Uterus (tissue), 4 donors: ENCODE measurements at places on chromosomes 6 and 20.
A peak's percentile ranks its signal among the peaks of the same experiment; 100 is the strongest.

DNA sequence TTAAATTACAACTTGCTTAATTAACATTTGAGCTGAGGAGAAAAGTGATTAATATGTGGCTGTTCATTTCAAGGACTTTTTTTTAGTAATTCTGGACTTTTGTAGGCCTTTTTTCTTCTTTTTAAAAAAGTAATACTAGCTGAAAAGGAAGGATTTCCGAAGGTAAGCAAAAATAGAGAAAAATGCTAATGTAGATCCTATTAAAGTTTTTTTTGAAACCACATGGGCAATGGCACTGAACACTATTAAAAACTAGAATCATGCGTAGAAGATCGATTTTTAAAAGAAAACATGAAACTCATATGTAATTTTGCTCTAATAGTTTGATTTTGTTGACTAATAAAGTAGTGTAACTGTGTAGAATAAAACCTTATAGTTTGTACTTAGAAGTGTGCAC, 2.4 kb downstream of the BAG2 start:
- no peak for DNase-seq
- H3K27ac ChIP-seq, result peak overlapping the region; percentile 98
- H3K4me1 ChIP-seq, result no peaks in the 10 kb centered on the region
- H3K4me3 ChIP-seq, result peak overlapping the region; percentile 55
- H3K27me3 ChIP-seq, result no peaks in the 10 kb centered on the region
- H3K36me3 ChIP-seq, result no peaks in the 10 kb centered on the region

GRCh38 chr6:43391440-43392031, 22.1 kb upstream of the ZNF318 start:
- no peak overlapping the region for H3K27ac ChIP-seq
- no peaks in the 10 kb centered on the region for H3K4me1 ChIP-seq
- no peak overlapping the region for H3K4me3 ChIP-seq
- H3K27me3 ChIP-seq, result no peaks in the 10 kb centered on the region

DNA sequence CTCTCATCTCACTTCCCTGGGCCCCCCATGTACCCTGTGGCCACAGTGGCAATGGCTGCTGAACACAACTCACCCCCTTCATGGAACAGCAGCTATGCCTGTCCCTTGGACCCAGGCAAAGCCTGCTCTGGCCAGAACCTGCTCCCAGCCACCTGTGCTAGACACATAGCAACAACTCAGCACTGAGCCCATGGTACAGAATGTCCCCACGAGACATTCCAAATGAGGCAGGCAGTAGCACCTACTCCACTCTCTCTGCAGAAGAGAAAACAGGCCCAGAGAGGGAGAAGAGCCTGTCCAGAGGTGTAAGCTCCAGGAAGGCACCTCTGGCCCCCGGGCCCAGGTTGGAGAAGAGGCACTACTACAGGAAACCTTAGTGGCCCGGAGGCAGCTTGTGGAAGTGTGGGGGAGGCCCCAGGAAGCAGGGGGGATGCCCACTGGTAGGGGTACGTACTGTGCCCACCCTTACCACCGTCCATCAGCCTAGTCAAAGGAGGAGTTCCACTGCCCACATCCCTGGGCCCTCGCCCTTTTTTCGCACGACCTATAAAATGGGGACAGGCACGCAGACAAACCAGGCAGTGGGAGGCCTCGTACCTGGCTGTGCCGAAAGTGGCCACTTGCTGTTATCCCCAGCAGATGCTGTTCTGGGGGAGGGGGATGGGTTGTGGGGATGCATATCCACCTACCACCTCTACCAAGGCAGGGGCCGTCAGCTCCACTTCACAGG, 97.2 kb downstream of the ASXL1 start:
- no peaks in the 10 kb centered on the region for H3K36me3 ChIP-seq
- H3K27me3 ChIP-seq, result no peaks in the 10 kb centered on the region
- H3K4me1 ChIP-seq, result peaks cover 10% of the 10 kb centered on the region
- H3K27ac ChIP-seq, result no peak overlapping the region

DNA sequence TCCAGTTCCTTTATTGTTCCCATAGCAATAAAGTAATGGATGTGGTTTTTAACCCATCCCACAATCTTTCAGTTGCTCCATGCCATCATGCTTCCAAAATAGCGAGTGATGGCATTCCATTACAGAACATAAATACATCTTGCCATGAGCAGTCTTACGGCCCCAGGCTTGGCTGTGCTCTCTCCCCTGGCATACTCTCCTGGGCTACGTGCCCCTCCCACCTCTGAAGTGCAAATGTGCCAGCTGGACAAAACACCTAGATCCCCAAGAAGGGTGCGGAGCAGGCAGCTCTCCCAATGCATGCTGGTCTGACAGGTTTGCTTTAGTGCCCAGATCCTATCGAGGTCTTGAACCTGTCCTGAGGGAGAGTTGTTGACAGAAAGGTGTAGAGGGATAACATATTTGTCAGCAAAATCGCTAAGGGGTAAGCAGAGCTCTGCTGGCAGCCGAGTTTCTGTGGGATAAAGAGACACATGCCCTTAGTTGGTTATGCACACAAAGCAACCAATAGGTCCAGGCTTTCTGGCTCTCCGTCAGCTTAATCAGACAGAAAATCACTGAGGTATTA, 43.9 kb upstream of the PAX1 start:
- H3K27me3 ChIP-seq, result no peaks in the 10 kb centered on the region
- no peak overlapping the region for H3K27ac ChIP-seq
- H3K4me3 ChIP-seq, result no peak overlapping the region

- H3K4me3 ChIP-seq, result peak overlapping the region; percentile 32
- H3K4me1 ChIP-seq, result no peaks in the 10 kb centered on the region
- H3K36me3 ChIP-seq, result no peaks in the 10 kb centered on the region
- H3K27ac ChIP-seq, result peak overlapping the region; percentile 31
- H3K27me3 ChIP-seq, result no peaks in the 10 kb centered on the region
Observed at GRCh38 chr6:52881996-52882841, 27.3 kb downstream of the GSTA3 start.

DNA sequence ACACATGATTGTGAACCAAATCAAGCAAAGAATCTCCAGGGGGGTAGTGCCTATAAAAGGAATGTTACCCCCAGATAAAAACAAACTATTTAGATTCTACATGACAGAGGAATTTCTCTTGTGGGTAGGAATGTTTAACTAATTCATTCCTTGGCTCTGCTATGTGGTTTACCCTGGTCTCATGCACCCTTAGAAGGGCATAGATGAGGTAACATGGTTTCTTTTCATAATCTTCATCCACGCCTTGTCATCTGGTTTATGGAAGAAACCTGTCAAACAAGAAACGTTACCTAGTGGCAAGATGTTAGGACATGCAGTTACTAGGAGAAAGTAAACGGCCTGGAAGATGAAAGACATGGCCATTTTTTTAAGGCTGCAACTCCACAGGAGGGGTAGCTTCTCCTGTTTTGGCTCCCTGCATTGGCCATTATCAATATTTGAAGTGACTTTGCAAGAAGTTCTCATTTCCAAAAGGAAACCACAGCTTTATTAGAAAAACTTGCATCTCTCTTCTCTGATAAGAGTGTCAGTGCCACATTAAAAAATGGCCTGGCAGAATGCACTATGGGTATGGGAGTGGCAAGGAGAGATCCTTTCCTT, 45.5 kb downstream of the STX11 start:
- H3K4me3 ChIP-seq, result no peak overlapping the region
- no peaks in the 10 kb centered on the region for H3K4me1 ChIP-seq
- H3K27me3 ChIP-seq, result no peaks in the 10 kb centered on the region
- H3K36me3 ChIP-seq, result no peaks in the 10 kb centered on the region

- H3K4me1 ChIP-seq, result no peaks in the 10 kb centered on the region
- H3K4me3 ChIP-seq, result no peak overlapping the region
- no peaks in the 10 kb centered on the region for H3K36me3 ChIP-seq
Observed at GRCh38 chr6:137093183-137094069, 48.7 kb upstream of the IL20RA start.

- H3K4me1 ChIP-seq, result no peaks in the 10 kb centered on the region
- H3K36me3 ChIP-seq, result no peaks in the 10 kb centered on the region
- no peak for DNase-seq
Observed at GRCh38 chr20:8545212-8545611, 413.1 kb downstream of the PLCB1 start.

GRCh38 chr6:70652216-70652615, 15.5 kb upstream of the SMAP1 start:
- no peak for DNase-seq
- H3K36me3 ChIP-seq, result no peaks in the 10 kb centered on the region
- no peak overlapping the region for H3K4me3 ChIP-seq
- H3K27ac ChIP-seq, result no peak overlapping the region
- H3K4me1 ChIP-seq, result no peaks in the 10 kb centered on the region
- H3K27me3 ChIP-seq, result no peaks in the 10 kb centered on the region

GRCh38 chr20:64238851-64239387, 16.6 kb upstream of the PCMTD2 start:
- no peaks in the 10 kb centered on the region for H3K36me3 ChIP-seq
- no peak overlapping the region for H3K4me3 ChIP-seq
- no peak for DNase-seq
- no peaks in the 10 kb centered on the region for H3K27me3 ChIP-seq

DNA sequence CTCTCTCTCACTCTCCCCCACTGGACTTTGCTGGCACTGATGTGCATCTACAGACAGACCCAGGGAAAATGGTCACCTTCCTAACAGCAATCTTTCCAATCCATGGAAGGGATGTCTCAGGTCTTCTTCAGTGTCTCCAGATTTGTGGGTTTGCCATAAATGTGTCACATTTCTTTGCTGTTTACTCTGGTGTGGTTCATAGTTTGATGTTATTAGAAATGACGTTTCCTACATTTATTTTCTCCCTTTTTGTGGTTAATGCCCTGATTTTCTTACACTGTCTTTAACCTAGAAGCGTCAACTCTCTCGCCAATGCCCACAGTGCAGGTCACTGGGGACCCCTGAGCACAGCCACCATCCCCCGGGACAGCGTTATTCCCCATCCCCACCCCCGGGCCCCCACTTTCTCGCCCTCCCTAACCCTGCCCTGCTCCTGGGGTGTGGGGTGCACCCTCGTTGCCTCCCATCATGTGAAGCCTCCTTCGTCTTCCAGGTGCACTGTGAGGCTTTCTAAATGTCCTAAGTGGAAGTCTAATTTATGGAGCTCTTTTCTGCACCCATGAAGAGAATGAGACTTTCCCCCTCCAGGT, 86.5 kb downstream of the YTHDF1 start:
- no peak for DNase-seq
- H3K27me3 ChIP-seq, result no peaks in the 10 kb centered on the region
- H3K4me3 ChIP-seq, result no peak overlapping the region

GRCh38 chr6:4668271-4669179, 107.7 kb upstream of the CDYL start:
- no peak overlapping the region for H3K4me3 ChIP-seq
- H3K27me3 ChIP-seq, result no peaks in the 10 kb centered on the region
- H3K36me3 ChIP-seq, result no peaks in the 10 kb centered on the region
- no peak for DNase-seq
- H3K27ac ChIP-seq, result no peak overlapping the region

DNA sequence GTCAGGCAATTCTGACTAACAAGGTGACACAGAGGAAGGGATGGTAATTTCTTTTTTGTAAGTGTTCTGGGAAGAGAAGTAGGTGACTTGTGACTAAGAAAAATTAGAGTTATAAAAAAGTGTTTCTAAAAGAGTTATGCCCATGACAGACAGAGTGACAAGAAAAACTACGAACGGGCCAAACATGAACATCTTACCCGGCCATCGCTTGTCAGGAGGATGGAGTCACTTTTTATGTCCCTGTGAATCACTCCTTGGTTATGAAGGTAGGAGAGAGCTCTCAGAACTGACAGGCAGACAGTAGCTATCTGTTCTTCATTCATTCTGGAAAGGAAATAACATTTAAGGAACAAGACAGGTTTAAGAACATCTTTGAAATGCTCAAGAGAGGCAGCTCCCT, 43.0 kb downstream of the LAMP5 start:
- DNase-seq, result no peak
- no peak overlapping the region for H3K4me3 ChIP-seq
- H3K36me3 ChIP-seq, result no peaks in the 10 kb centered on the region
- H3K27me3 ChIP-seq, result no peaks in the 10 kb centered on the region
- no peaks in the 10 kb centered on the region for H3K4me1 ChIP-seq

- H3K4me1 ChIP-seq, result no peaks in the 10 kb centered on the region
- H3K27me3 ChIP-seq, result no peaks in the 10 kb centered on the region
- no peaks in the 10 kb centered on the region for H3K36me3 ChIP-seq
- H3K27ac ChIP-seq, result no peak overlapping the region
- no peak for DNase-seq
Observed at GRCh38 chr20:7712661-7713060, 227.6 kb downstream of the HAO1 start.

GRCh38 chr6:72911463-72912155, 289.7 kb downstream of the KCNQ5 start:
- no peaks in the 10 kb centered on the region for H3K36me3 ChIP-seq
- no peaks in the 10 kb centered on the region for H3K27me3 ChIP-seq
- H3K4me3 ChIP-seq, result no peak overlapping the region
- DNase-seq, result no peak

- no peaks in the 10 kb centered on the region for H3K36me3 ChIP-seq
- peak overlapping the region; percentile 65 for H3K27ac ChIP-seq
Observed at GRCh38 chr6:107491760-107492660, 2.1 kb downstream of the SOBP start.

DNA sequence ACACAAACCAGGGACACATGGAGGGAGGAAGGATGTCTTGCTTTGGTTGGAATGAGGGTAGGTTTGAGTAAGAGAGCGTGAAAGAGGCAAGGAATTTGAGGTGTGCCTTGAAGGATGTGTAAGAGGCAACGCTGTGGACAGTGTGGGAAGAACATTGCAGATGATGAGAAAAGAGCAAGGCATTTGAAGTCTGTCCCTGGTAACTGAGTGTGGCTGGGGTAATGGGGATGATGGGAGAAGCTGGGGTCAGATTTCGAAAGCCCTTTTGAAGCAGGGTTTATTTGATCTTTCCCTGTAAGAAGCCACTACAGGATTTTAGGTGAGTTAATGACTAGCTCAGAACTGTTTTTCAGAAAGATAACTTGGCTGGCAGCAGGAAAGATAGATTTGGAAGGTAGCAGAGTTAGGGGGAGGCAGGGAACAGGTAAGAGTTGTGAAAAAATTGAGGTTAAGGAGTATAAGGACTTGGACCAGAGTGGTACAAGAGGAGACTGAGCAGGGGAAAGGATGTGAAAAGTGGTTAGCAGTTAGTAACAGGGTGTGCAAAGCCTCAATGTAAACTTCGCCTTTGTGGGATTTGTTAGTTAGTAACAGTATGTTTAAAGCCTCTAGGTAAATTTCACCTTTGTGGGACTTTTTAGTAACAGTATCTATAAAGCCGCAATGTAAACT, 17.7 kb downstream of the UTRN start:
- H3K27ac ChIP-seq, result no peak overlapping the region
- no peaks in the 10 kb centered on the region for H3K27me3 ChIP-seq
- no peak for DNase-seq
- no peaks in the 10 kb centered on the region for H3K36me3 ChIP-seq

- H3K27me3 ChIP-seq, result no peaks in the 10 kb centered on the region
- H3K36me3 ChIP-seq, result no peaks in the 10 kb centered on the region
- no peaks in the 10 kb centered on the region for H3K4me1 ChIP-seq
- no peak overlapping the region for H3K4me3 ChIP-seq
Observed at GRCh38 chr6:47440719-47441118, 36.9 kb upstream of the CD2AP start.
